ENCODE measurements at places on chromosomes 1 and 21.

GRCh38 chr1:154714638-154715037 is 106.7 kb upstream of the ADAR start:
- H3K27ac ChIP-seq, result no peak overlapping the region
- H3K27me3 ChIP-seq, result peaks cover 10% of the 10 kb centered on the region
- H3K4me3 ChIP-seq, result no peak overlapping the region
- no peaks in the 10 kb centered on the region for H3K36me3 ChIP-seq

GRCh38 chr1:163442895-163443294 is 121.1 kb downstream of the NUF2 start:
- no peaks in the 10 kb centered on the region for H3K36me3 ChIP-seq
- H3K27me3 ChIP-seq, result no peaks in the 10 kb centered on the region
- no peaks in the 10 kb centered on the region for H3K4me1 ChIP-seq
- H3K27ac ChIP-seq, result no peak overlapping the region
- no peak for DNase-seq
- H3K4me3 ChIP-seq, result no peak overlapping the region

DNA sequence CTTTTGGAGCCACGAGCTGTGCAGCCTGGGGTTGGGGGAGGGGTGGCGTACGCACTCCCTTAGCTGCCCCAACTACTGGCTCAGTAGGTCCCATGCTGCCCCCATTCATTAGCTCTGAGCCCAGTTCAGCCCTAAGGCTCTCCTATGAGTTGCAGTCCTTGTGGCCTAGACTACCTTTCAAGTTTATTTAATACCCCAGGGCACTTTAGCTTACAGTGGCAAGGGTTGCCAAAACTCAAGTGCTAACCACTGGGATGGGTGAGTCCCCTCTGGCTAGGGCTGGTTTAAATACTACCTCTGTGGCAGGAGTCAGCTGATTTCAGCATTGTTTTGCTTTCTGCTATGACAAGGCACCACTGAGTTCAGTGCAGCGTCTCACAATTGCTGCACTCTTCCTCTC is 118.2 kb downstream of the ODF2L start:
- no peaks in the 10 kb centered on the region for H3K4me1 ChIP-seq
- no peaks in the 10 kb centered on the region for H3K36me3 ChIP-seq
- DNase-seq, result no peak
- no peak overlapping the region for H3K4me3 ChIP-seq
- no peak overlapping the region for H3K27ac ChIP-seq

- no peak for DNase-seq
- no peaks in the 10 kb centered on the region for H3K27me3 ChIP-seq
- no peaks in the 10 kb centered on the region for H3K4me1 ChIP-seq
- H3K27ac ChIP-seq, result no peak overlapping the region
- H3K4me3 ChIP-seq, result no peak overlapping the region
- H3K36me3 ChIP-seq, result no peaks in the 10 kb centered on the region
Measured at GRCh38 chr1:147496571-147497210, 44.6 kb upstream of the BCL9 start.

DNA sequence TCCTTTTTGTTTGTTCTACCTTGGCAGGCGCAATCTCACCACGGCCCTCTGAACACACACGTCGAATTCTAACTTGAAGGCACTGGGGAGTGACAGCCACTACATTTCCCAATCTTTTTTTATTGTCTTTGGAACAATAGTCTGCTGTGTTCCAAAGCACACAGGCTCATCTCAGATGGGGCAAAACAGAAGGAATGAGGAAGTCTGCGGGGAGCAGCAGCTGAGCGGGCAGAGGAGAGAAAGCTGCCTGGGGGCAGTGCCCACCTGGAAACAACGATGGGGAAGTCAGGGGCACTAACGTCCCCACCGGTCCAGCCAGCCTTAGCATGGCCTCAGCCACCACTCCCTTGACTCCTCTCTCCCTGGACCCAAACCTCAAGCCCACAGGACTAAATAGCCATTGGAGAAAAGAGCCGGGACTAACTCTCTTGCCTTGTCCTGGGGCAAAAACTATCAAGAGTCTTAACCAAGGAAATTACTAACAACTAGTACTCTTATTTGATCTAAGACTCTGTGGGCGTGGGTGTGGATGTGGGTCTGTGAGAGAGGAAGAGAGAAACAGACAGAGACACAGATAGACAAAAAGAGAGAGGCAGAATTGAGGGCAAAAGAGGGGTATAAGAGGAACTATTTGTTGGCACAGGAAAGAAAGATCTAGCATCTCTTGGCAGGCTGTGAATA is 34.2 kb downstream of the SYF2 start:
- no peak overlapping the region for H3K4me3 ChIP-seq
- H3K27me3 ChIP-seq, result no peaks in the 10 kb centered on the region
- no peak overlapping the region for H3K27ac ChIP-seq
- peaks cover 16% of the 10 kb centered on the region for H3K4me1 ChIP-seq

DNA sequence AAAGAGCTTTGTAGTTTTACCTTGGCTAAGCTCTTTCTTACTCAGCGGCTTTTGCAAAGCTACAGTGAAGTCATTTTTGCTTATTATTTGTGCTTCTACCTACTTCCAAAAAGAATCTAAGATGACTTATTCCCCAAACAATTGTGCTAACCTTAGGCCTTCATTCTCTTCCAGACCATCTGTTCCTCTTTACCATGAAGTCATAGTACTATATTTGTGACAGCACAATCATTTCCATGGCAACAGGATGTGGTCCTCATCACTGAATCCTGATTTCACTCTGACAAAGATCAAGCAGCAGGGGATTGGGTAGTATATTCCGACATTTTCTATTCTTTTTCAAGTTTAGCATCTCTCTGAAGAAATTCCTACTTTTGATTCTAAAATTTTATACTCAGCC is 24.8 kb upstream of the NMNAT2 start:
- no peaks in the 10 kb centered on the region for H3K36me3 ChIP-seq
- no peak overlapping the region for H3K27ac ChIP-seq
- no peaks in the 10 kb centered on the region for H3K27me3 ChIP-seq
- H3K4me3 ChIP-seq, result no peak overlapping the region

GRCh38 chr1:214367841-214368240 is 86.9 kb downstream of the SMYD2 start:
- no peaks in the 10 kb centered on the region for H3K27me3 ChIP-seq
- no peak for DNase-seq
- H3K4me1 ChIP-seq, result no peaks in the 10 kb centered on the region
- H3K4me3 ChIP-seq, result no peak overlapping the region
- no peak overlapping the region for H3K27ac ChIP-seq
